ENCODE measurements at places on chromosomes 16 and 17.

DNA sequence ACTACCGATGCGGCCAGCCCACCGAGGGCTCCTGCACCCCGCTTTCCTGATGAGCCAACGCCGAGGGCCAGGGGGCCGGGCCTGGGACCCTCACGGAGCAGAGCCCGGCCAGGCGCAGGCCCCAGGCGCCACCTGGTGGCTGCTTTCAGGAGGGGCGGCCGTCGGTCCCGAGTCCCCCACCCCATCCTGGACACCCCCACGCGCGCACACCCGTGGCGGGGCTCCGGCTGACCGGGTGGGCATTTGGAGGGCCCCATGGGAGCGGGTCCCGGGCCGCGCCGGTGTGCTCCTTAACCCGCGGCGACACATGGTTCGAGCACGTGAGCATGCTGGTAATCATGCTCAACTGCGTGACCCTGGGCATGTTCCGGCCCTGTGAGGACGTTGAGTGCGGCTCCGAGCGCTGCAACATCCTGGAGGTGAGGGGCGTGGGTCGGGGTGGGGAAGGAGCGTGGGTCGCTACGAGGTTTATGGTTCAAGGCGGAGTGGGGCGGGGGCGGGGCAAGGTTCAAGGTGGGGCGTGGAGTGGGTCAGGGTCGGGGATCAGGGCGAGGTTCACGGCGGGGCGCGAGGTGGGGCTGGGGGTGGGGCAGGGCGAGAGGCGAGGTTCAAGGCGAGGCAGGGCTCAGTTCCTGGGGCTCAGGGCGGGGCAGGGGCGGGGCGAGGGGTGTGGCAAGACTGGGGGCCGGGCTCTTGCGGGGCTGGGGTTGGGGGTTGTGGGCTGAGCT is 30.2 kb downstream of the TPSG1 start:
- DNase-seq: no peak

DNA sequence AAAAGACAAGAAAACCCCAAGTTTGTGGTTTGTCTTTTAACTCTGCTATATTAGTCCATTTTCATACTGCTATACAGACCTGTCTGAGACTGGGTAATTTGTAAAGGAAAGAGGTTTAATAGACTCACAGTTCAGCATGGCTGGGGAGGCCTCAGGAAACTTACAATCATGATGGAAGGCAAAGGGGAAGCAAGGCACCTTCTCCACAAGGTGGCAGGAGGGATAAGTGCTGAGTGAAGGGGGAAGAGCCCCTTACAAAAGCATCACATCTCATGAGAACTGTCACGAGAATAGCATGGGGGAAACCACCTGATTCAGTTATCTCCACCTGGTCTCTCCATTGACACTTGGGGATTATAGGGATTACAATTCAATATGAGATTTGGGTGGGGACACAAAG is 13.5 kb upstream of the ADAM11 start:
- DNase-seq: no peak

DNA sequence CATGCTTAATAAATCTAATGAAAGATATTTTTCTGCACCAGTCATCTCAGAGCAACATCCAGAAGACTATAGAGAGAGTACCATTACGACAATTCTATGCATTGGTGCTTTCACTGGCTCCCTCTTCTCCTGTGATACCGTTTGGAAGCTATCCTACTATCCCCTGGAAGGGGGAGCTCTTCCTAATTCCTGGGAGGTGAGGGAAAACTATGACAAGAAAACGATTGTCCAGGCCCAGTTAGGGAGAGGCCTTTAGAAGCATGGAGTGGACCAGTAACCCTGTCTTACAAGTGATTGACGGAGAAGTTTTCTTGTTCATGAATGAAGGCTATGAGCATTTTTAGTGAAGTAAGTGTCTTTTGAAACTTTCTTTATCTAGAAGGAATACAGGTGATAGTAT is 150.2 kb downstream of the TANC2 start:
- no peak for DNase-seq

DNA sequence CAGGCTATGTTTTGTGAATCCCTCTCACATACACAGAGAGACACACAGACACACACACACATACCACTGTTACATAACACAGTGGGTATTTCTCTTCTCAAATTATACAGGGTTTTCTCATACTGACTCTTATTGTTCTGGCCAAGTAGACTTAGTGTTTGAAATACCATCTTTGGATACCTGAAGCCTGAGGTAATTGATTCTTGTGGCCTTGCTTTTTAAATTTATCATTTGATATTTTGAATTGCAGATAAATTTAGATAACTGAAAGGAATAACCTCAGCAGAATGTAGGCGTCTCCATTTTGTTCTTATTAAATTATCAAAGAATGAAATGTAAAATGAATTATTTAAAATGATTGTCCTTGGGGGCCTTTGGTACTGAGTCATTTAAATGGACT is 223.8 kb downstream of the LGALS9B start:
- DNase-seq: no peak

GRCh38 chr17:45912319-45912718 is 18.0 kb downstream of the MAPT start:
- no peak for DNase-seq

Data from iris pigment epithelial cell (primary cell).